ENCODE measurements at places on chromosomes 7 and 10. TPM values are rescaled to one million over a fixed set of nuclear protein-coding genes. Genes with fewer than 3 reads are reported as not detected.

GRCh38 chr7:155198901-155199845 is 98.5 kb upstream of the INSIG1 start:
- no peak for DNase-seq

- DNase-seq, result no peak
Observed at GRCh38 chr7:122768827-122769226, 66.1 kb upstream of the RNF148 start.

GRCh38 chr7:84297616-84298015 is 103.0 kb upstream of the SEMA3A start:
- DNase-seq, result no peak

DNA sequence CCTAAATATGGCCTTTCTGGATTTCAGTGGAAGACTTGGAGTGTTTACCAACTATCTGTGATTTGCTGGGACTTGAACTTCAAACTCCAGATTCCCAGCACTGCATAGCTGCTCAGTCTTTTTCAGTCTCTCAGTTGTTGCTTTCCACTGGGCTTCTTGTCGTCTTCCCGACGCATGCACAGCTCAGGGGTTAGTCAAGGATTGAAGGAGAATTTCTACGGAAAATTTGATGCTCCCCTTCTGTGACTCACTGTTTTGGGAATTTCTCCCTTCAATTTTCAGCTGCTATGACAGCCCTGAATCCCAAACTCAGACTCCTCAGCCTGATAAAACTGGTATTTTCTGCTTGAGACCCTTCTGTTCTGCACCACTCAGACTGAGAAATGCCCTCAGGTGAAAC is 91.7 kb downstream of the CYP26A1 start:
- no peak for DNase-seq

Gene POLR2J2
- 5.4 TPM for total RNA-seq

Gene ANTXRL
- total RNA-seq, result not detected

Measured in dermis blood vessel endothelial cell (primary cell).